Stimulated activated CD4-positive, alpha-beta T cell treated with anti-CD3 and anti-CD28 coated beads, Interleukin-4, amount 100 ng/mL, for 48 hours (primary cell): ENCODE measurements at places on chromosomes 13 and 19.

- no peak for DNase-seq
Observed at GRCh38 chr19:27393591-27393990, 1819.4 kb downstream of the UQCRFS1 start.

GRCh38 chr19:56177564-56178243, 1.9 kb downstream of the GALP start:
- no peak for DNase-seq

DNA sequence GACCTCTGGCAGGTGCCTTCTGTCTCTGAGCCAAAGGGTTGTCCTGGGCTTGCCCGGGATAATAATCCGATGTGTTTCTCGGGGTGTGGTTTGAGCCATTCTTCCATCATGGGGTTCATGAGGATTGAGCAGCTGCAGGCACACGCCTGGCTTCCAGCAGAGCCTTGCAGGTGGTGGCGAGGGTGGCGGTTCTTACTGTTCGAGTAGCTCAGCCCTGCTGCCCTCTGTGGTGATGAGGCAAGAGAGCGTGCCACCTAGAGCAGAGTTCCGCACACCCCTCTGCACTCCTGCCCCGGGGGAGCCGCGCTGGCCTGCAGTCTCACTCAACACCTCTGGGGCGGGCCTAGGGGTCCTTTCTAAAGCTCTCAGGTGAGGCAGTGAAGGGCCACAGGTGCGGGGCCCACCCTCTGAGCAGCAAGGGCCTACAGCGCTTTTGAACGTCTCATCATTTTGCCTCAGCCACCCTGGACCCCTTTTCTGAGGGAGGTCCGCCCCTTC, 3.8 kb downstream of the SCN1B start:
- no peak for DNase-seq

DNA sequence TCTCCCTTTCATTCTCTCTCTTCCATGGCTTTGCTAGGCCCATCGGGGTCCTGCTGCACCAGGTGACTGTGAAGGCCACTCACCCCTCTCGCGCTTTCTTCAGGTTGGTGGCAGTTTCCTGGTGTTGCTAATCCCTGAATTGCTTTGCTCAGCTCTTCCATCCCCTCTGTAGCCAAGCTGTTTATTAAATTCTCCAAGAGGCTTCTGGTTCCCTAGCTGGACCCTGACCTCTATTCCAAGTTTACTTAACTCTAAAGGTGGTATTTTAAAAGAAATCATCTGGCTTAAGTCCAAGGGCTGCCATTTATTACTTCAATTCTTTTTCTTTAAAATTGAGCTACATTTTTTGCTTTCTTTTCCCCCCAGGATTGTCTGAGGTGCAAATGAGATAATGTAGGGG, 32.7 kb upstream of the MICU2 start:
- DNase-seq = no peak

GRCh38 chr13:113918981-113919701, 54.7 kb downstream of the C13orf46 start:
- no peak for DNase-seq

- no peak for DNase-seq
Observed at GRCh38 chr13:73850104-73850873, 283.9 kb downstream of the KLF12 start.

DNA sequence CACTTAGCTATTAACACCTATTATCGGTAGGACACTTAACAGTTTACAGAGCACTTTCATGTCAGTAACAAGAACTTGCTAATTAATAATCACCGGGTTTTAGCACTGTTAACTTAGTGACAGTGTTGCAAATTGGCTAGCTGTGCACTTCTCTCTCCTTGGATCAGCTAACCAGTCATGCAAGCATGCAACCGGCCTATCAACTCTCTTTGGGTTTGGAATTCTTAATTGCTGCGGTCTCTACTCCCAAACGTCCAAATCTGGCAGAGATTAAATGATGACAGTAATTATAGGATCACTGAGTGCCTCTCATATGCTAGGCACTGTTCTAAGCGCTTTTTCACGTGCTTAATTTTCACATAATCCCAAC, 1.2 kb downstream of the EPS15L1 start:
- no peak for DNase-seq

- DNase-seq = no peak
Observed at GRCh38 chr19:2039959-2040646, 10.9 kb downstream of the MKNK2 start.

- no peak for DNase-seq
Observed at GRCh38 chr19:49872245-49873128, 4.7 kb downstream of the AKT1S1 start.

GRCh38 chr13:21365574-21365973, 93.5 kb downstream of the ZDHHC20 start:
- DNase-seq = no peak

GRCh38 chr13:113034451-113035212, 65.6 kb downstream of the MCF2L start:
- no peak for DNase-seq

- DNase-seq = no peak
Observed at GRCh38 chr13:88074794-88075510, 403.8 kb downstream of the SLITRK5 start.

DNA sequence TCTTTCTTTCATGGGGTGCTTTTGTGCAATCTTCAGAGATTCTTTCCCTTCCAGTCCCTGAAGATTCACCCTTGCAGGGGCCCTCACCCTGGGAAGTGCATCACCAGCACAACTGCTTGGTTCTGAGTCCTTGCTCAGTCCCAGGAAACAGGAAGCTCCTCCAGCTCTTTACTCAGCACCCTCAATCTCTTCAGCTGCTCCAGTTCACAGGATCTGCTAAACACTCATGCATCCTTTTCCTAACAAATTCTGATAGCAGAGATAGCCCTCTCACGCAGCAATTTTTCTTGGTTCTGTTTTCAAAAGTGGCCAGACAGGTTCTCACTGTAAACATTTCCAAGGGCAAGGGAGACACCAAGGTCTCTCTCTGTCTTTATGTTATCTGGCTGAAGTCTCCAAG, 823.1 kb downstream of the LIG4 start:
- no peak for DNase-seq

DNA sequence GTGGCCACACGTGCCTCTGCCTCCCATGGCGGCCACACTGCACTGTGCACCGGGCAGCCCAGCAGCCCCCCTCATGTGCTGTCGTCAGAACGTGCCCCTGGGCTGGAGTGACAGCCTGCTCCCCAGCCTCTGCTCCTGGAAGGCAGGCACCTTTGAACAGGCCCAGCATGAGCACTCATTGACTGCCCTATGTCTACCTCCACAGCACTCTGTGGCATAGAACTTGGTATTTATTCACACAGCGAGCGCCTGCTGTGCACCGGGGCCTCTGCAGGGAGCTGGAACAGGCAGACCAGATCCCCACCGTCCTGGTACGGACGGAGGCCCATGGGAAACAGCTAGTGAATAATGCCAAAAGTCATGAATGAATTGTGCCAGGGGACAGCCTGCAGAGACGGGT, 53.7 kb downstream of the DPF1 start:
- no peak for DNase-seq

DNA sequence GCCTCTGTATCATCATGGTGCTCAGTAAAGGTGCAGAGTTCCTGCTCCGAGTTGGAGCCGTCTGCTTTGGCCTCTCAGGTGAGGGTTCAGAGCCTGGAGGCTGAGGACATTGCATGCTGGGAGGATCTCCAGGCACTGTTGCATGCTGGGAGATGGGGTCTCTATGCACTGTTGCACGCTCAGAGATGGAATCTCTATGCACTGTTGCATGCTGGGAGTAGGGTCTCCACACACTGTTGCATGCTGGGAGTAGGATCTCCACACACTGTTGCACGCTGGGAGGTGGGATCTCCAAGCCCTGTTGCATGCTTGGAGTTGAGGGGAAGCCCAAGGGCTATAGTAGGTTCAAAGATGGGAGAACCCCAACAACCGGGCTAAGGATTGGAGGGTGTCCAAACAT, 8.3 kb downstream of the CACNG6 start:
- DNase-seq = no peak

GRCh38 chr19:45168767-45169351, 8.1 kb upstream of the NKPD1 start:
- DNase-seq = no peak

DNA sequence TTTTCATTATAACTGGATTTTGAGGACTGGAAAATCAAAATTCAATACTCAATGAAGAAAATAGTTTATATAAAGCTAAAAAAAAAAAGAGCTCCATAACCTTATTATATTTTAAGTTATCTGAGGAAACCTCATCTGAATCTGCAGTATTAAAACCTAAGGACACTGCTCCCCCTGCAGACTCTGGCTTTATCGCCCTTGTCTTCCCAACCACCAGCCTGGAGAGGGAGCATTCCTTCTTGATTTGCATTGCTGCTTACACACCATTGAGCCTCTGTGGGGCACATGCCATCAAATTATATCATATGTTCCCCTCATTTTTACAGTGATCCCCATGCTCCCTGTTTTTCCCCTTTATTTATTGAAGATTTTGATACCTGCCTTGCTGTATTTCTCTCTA, 871.4 kb upstream of the GPC6 start:
- DNase-seq = no peak

DNA sequence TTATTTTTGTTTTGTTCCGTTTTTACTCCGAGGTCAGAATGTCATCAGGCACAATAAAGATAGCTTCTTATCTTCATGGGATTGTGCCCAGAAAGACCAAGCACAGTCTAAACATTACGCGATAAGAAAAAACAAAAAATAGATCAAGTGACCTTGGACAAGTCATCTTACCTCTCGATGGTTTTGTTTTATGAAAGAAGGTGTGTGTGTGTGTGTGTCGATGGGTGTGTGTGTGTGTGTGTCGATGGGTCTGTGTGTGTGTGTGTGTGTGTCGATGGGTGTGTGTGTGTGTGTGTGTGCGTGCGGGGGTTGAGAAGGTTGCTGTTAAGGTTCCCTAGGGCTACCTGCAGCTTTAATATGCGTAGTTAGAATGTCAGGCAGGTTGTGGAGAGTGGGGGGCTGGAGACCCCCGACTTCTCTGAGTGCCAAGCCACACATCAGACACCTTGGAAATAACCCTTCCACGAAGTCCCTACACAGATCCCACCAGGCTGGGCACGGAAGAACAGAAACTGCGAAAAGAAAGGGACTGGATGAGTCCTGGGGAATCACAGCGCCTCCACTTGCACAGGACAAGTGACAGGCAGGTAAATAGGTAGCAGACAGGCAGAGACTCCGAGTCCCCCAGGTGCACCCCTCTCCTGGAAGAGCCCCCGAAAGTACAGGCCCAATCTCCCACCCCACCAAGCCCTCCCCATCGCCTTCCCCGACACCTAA, 458 bp upstream of the ATP8A2 start:
- DNase-seq = no peak

- no peak for DNase-seq
Observed at GRCh38 chr19:6694147-6694815, 24.3 kb upstream of the TNFSF14 start.

GRCh38 chr19:1624458-1624857, 19.2 kb upstream of the UQCR11 start:
- peak; percentile 40 for DNase-seq

- DNase-seq = no peak
Observed at GRCh38 chr19:33434069-33434885, 60.8 kb downstream of the CEBPG start.

GRCh38 chr13:44974056-44974793, 15.0 kb downstream of the NUFIP1 start:
- no peak for DNase-seq

GRCh38 chr19:6241680-6242377, 37.9 kb downstream of the MLLT1 start:
- no peak for DNase-seq

GRCh38 chr13:72004246-72004645, 137.2 kb upstream of the DACH1 start:
- no peak for DNase-seq

DNA sequence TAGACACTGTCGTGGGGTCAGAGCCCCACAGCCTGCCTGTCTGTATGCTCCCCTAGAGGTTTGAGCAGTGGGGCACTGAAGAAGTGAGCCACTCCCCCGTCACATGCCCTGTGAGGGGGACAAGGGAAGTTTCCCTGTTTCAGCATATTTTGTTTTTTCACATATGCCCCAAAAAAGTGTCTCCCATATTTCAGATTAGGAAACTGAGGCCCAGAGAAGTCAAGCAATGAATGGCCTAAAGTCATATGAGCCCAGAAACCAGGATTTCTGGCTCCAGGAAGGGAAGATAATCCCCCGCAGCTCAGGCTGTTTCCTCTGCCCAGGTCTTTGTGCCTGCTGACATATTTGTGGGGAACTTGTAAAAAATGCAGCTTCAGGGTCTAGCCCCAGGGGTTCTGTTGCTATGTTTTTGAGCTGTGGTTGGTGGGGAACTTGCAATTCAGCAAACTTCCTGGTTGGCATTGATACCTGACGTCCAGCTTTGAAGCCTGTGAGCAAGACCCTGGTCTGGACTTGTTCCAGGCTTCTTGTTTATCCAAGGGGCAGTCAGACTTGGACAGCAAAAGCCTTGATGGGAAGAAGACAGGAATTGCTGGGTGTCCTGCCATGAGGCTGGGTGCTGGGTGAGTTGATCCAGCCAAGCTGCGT, 9.5 kb downstream of the RASL11A start:
- no peak for DNase-seq

DNA sequence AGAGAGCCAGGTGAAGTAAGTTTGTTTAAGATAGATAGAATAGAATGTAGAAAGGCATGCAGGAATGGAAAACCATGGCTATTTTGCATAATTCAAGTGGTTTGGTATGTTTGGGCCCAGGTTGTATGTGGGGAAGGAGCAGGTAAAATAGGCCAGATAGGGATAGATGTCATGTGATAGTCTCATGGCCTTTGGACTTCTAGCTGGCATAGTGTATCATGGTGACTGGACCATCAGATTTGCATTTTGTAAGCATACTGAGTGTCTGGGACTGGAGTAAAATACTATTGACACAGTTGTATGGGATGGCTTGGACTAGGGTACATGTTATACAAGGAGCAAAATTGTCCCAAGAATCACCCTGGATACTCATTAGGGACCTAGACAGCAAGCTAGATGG, 38.9 kb downstream of the COG3 start:
- DNase-seq = no peak

DNA sequence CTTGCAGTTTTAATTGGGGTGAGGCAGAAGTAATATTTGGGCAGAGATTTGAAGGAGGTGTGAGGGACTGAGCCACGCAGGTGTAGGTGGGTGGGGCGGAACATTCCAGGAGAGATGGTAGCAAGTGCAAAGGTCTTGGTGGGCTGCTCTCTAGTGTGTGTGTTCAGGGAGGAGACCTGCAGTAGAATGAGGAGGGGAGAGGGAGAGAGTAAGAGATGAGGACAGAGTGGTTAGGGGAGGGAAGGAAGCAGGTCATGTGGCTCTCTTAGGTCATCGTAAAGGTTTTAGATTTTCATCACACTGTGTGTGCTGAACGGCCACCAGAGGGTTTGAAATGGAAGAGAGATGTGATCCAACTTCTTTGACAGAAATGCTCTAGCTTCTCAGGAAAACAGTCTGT, 33.5 kb downstream of the WASF3 start:
- DNase-seq = no peak
